Karpas-422 (cell line): ENCODE measurements at places on chromosomes 1 and 21. TPM values are rescaled to one million over a fixed set of nuclear protein-coding genes. Genes with fewer than 3 reads are reported as not detected.

DNA sequence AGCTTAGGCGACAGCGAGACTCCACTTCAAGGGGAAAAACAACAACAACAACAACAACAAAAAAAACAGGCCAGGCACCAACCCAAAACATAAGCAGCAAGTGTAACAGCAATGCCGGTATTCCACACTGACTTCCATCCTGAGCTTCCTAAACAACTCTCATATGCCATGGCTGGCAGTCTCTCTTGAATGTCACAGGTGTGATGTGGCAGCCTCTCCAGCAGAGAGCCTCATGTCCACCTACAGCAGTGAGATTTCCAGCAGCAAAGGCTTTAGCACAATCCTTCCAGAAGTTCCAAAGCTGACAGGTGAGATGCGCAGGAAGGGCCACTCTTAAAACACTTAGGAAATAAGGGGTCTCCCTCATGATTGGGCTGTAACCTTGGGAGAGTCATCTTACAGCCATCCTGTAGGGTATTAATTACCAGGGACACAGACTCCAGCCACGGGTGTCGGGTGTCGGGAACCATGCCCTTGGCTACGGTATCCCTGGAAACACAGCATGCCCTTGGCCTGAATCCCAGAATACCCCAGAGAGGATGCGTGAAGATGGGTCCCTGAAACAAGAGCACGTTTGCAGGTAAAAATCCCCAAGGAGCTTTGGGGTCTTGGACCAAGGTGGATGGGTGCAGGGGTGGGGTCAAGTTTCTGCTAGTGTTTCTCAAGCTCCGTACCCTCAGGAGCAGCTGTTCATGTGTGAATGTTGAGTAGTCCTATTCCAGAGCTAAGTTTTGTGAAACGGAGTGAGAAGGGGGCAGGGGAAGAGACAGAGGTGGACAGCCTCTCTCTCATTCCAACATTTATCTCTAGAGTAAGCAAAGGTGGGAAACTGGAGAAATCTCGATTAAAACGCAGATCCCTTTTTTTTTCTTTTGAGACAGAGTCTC lies 31.4 kb downstream of the CLSTN1 start:
- DNase-seq: no peak

Gene SDE2
- 15.7 and 21.8 TPM in 2 replicates for total RNA-seq

DNA sequence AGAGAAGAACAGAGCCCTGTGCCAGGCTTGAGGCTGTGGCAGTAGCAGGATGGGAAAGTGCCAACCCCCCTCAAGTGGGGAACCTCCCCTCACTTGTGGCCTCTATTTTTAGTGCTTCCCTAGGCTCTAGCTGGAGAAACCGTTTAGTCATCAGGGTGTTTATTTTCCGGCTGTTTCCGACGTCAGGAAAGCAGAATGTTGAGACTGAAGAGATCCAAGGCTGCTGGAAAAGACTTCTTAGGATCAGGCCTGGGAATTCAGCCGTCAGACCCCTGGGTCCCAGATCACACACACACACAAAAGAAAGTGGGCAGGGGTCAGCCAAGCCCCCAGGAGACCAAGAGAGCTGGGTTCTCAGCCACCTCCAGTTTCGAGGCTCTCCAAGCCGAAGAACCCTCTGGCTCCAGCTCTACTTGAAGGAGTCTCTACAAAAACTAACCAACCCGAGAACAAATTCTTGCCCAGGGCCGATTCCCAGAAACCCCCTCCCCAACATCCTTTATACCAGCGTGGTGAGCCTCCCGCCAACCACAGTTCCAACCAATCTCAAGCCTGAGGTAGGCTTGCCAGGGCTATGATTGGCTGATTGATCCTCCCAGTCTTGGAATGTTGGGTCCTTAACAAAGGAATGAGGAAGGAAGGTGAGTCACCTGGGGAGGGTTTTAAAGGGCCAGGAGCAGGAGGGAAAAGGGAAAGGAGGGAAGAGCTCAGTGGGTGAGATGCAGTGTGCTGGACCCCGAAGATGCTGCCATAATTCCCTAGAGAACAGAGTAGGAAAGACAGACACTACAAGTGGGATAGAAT lies 2.5 kb upstream of the MEF2D start:
- DNase-seq: peak; percentile 44

DNA sequence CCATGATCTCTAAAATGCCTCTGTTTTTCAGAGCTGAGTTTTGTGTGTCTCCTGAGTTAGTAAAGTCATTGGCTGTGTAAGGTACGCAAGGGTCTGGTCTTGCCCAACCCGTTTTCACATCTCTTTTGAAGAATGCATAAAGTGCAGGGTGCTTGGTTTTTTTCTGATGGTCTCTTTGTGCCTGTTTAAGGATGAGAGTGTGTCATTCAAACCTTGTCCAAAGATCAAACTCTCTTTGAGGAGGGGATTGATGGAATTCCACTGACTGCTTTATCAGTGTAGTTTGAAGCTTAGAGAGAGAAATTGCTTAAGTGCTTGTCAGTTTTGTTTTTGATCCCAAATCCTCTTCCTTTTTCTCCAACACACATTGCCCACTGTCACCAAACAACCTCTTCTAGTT lies 20.0 kb upstream of the C8B start:
- no peak for DNase-seq

DNA sequence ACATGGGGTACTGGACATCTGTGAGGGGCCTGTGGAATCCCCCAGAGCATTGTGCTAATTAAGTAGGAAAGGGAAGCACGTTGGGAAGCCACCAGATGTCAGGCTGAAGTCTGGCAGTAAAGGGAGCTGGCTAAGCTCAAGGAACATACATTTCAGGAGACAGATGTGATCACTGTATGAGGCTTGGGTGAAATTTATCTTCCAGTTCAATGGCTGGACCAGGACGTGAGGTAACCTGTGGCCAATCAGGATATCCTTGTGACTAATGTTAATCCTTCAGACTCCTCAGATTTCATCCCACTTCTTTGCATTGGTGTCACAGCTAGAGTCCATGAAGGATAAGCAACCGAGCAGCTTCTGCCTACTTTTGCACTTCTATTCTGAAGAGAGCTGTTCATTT lies 110.2 kb upstream of the APP start:
- no peak for DNase-seq

DNA sequence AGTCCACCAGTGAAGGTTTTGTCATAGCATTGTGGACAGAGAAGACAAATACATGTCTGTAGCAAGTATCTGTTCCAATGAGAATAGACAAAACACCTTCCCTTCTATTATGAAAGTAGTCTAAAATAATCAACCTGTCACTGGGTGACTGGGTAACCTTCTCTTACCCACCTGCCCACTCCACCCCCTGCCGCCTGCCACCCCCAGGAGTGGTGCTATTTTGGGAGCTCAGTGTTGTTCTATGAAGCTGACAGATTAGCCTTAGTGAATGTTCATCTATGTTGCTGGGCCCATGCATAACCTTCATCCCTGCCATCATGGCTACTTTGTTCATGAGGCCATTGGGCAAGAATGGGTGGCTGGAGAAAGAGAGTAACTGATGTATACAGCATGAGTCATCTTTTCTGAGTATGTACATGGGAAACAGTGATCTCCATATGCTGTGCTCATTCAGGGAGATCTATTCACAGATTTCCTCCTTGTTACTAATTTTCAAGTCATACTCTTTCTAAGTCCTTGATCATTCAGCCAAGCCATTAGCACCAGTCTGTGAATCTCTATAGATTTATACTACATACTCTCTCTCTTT lies 24.8 kb downstream of the MARK1 start:
- DNase-seq: no peak

GRCh38 chr1:40847023-40847745 lies 15.0 kb downstream of the CITED4 start:
- DNase-seq: no peak

Gene PCP4
- not detected in 2 replicates for total RNA-seq

DNA sequence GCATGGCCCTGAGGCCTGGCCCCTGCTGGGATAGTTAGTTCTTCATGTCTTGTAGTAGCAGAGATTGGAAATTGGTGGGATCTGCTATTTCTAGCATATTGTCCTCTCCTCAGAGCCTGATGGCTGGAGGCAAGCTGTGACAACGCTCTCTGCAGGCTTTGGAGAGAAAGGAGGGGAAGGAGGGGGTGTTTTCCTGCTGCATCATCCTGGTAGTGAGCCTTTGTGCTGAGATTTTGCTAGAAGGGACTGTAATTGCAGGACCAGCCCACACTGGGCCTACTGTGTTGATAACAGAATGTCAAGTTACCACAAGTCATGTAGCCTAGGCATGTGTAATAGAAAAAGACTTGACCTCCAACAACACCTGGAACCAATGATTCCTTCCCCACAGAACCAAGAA lies 351.0 kb downstream of the SIPA1L2 start:
- no peak for DNase-seq

DNA sequence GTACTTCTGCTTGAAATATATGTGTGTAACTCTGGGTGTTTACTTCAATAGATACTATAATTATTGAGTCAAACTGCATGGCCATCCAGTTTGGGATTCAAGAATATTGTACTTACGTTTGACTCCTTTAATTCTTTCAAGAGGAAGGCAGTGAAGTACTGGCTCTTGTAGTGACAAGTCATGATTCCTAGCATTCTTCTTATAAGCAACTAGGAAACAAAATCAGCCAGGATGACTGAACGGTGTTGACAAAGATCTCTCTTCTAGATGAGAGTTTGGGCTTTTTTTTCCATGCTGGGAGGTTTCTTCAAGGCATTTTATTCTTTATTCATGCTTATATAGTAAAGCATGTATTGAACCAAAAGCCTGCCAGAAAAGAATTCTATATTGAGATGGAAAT lies 58.3 kb downstream of the CLEC20A start:
- no peak for DNase-seq

DNA sequence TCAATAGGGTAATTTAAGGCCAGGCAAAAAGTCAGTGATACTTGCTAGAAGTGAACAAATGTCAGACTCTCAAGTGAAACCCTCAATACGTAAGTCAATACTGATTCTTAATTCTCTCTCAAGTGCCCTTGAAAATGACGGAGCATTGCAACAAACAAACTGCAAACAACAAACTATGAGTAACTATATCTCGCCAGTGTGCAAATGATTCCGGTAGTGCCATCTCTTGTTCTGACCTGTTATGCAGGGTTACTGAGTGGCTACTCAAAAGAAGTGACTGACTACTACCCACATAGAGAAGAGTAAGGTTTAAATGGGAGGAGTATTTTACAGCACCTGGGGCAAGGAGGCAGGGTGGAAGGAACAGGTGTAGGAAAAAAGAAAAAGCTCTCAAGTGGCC lies 1.6 kb downstream of the SLC19A2 start:
- no peak for DNase-seq

DNA sequence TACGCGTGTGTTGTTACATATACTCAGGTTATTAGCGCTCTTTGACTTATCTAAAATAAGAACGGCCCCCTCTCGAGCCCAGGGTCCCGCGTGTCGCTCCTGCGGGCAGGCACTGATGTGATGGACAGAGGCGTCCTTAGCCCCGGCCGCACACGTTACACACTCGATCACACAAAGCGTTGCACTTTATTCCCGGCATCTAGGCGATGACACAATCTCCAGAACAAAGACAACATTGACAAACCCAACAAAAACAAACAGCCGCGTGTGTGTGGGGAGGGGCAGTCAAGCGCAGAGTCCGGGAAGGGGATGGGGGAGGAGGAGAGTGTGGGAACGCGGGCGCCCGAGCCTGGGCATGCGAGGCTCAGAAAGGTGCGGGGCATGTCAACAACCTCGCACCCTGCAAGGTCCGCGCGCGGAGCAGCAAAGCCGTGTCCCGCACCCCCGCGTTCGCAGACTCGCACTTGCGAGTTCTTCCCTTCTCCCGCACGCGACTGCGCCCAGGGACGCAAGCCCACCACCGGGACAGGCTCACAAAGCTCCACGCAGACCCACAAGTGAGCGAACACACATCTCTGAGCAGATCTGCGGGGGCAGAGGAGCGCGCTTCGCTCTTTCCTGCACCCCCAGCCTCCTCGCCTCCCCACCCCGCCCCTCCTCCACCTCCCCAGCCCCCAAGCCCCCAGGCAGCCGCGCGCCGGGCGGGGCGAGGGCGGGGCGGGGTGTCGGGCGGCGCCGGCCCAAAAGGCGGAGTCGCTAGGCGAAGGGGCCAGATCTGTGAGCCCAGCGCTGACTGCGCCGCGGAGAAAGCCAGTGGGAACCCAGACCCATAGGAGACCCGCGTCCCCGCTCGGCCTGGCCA lies at the start of gene EFNA1:
TSS of gene EFNA1 (plus strand) at position 772 of the 862 bp plus-strand sequence. CDS start 102 bp downstream, outside the sequence.
- no peak for DNase-seq

DNA sequence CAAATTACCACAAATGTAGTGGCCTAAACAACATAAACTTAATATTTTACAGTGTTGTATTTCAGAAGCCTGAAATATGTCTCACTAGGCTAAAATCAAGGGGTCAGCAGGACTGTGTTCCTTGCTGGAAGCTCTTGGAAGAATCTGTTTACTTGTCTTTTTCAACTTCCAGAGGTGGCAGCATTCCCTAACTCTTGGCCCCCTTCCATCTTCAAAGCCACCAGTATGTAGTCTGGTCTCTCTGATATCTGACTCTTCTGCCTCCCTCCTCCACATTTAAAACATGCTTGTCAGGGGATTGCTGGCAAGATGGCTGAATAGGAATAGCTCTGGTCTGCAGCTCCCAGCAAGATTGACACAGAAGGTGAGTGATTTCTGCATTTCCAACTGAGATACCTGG lies 567.5 kb downstream of the PLA2G4A start:
- no peak for DNase-seq

GRCh38 chr1:111164151-111164550 lies 24.1 kb downstream of the CEPT1 start:
- DNase-seq: no peak

- DNase-seq: no peak
Observed at GRCh38 chr21:16842696-16843035, 670.2 kb upstream of the CXADR start.

Gene PROX1
- total RNA-seq: 0.25 and 0.41 TPM in 2 replicates

GRCh38 chr1:159315381-159315780 lies 13.2 kb downstream of the FCER1A start:
- no peak for DNase-seq

GRCh38 chr1:151009206-151009587 lies 948 bp downstream of the PRUNE1 start:
- no peak for DNase-seq

Gene C1orf141
- not detected in 2 replicates for total RNA-seq

- no peak for DNase-seq
Observed at GRCh38 chr1:240116831-240117769, 25.4 kb downstream of the FMN2 start.

Gene LRRC3
- not detected in 2 replicates for total RNA-seq

- DNase-seq: no peak
Observed at GRCh38 chr1:33126411-33127000, 45.6 kb downstream of the AZIN2 start.

DNA sequence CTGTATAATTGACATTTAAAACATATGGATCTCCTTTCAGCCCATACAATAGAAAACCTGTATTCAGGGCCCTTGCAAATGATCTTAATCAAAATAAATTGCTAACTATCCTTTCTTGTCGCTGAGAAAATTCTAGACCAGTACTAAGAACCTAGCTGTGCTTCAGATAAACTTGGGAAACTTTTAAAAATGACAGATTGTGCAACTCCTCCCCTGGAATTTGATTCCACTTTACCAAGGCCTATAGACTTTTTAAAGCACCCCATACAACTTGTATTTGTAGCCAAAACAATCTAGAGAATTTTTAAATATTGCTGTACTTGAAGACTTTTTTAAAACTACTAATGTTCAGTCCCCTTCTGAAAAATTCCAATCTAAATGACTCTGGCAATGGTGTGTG lies 51.6 kb downstream of the ZNF644 start:
- no peak for DNase-seq

Gene MYBPH
- total RNA-seq: 52.4 and 62.2 TPM in 2 replicates

GRCh38 chr1:31511848-31512615 lies 64.3 kb upstream of the TINAGL1 start:
- no peak for DNase-seq
